Cardiac ventricle fibroblast (primary cell): ENCODE measurements at places on chromosomes 11 and 22. TPM values are rescaled to one million over a fixed set of nuclear protein-coding genes. Genes with fewer than 3 reads are reported as not detected.

FADS1 gene
- total RNA-seq: 30.2 and 37.8 TPM in 2 replicates

MYEOV gene
- not detected in 2 replicates for total RNA-seq

MS4A1 gene
- total RNA-seq: not detected in 2 replicates

NXPE4 gene
- total RNA-seq: not detected in 2 replicates

SAA2 gene
- total RNA-seq: not detected in 2 replicates

PKDREJ gene
- 0.05 and 0.06 TPM in 2 replicates for total RNA-seq

XKR3 gene
- total RNA-seq: 0.05 and 0.12 TPM in 2 replicates

OR52E8 gene
- total RNA-seq: not detected in 2 replicates

ELFN2 gene
- total RNA-seq: 0.59 and 3.8 TPM in 2 replicates

CLP1 gene
- 11.0 and 14.3 TPM in 2 replicates for total RNA-seq

RBFOX2 gene
- total RNA-seq: 98.7 and 104 TPM in 2 replicates

IL10RA gene
- not detected in 2 replicates for total RNA-seq

APOA4 gene
- total RNA-seq: not detected in 2 replicates

CBLIF gene
- total RNA-seq: not detected in 2 replicates

TALDO1 gene
- total RNA-seq: 184 and 216 TPM in 2 replicates
